ENCODE measurements at places on chromosomes 7 and 10.

GRCh38 chr7:123594813-123595241 is 6.8 kb upstream of the ASB15 start:
- no peak for DNase-seq

DNA sequence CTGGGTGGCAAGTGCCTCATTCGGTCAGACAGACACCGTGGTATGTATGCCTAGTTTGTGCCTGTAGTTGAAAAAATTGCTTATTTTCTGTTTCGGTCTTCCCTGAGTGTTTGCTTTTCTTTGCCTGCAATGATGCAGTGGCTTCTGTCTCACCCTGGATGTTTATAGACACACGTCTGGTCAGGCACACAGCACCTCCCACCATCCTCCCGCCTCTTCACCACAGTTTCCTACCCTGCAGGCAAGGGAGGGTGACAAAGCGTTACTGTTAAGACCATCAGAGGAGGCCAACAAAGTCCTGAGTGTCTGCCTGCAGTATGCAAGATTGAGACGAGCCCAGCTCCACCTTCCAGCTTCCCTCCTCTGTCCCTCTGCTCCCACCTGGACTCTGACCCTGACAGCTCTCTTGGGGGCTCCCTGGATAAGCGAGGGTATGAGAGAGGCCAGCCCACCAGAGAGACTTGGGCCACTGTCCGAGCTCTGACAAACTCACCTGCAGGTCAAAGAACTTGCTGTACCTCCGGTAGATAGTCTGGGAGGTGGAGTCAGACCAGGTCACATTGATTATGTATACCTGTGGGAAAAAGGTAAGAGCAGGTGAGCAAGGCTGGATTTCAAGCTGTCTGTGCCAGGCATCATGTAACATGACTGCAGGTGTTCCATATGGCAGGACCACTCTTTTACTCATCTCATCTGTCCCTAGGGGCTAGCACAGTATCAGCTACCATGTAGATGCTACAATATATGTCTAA is 54.4 kb downstream of the SH3PXD2A start:
- DNase-seq, result no peak

DNA sequence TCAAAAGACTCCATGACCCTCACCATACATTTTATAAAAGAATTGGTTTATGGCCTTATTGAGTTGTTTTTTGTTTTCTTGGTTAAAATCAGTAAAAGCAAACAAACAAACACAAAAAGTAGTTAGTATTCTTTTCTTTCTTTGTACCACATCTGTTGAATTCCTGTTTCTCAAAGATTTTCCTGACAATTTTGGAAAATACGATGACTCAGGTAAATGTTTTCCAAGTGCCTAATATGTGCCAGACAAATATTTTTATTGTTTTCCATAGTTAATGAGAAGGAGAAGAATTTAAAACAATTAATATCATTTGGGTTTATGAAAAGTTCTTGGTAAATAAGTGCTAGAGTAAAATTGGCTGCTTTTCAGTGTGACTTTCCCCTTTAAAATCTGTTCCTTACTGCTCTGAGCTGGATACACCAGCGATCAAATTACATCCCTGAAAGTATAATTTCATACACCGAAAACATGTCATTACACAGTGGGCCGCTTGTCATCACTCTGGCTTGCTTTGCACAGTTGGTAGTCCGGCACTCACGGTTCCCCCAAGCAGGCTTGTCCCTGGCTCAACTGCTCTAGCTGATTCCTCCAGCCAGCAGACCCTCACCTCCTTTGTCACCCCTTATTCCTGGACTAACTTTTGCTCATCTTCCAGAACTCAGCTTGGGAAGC is 80.5 kb downstream of the TBXAS1 start:
- DNase-seq, result no peak

- DNase-seq, result no peak
Observed at GRCh38 chr10:65555192-65555591, 1370.6 kb upstream of the LRRTM3 start.

GRCh38 chr10:61830072-61830845 is 71.2 kb upstream of the ARID5B start:
- DNase-seq, result no peak

GRCh38 chr10:73647211-73647874 is 6.1 kb upstream of the MYOZ1 start:
- no peak for DNase-seq

DNA sequence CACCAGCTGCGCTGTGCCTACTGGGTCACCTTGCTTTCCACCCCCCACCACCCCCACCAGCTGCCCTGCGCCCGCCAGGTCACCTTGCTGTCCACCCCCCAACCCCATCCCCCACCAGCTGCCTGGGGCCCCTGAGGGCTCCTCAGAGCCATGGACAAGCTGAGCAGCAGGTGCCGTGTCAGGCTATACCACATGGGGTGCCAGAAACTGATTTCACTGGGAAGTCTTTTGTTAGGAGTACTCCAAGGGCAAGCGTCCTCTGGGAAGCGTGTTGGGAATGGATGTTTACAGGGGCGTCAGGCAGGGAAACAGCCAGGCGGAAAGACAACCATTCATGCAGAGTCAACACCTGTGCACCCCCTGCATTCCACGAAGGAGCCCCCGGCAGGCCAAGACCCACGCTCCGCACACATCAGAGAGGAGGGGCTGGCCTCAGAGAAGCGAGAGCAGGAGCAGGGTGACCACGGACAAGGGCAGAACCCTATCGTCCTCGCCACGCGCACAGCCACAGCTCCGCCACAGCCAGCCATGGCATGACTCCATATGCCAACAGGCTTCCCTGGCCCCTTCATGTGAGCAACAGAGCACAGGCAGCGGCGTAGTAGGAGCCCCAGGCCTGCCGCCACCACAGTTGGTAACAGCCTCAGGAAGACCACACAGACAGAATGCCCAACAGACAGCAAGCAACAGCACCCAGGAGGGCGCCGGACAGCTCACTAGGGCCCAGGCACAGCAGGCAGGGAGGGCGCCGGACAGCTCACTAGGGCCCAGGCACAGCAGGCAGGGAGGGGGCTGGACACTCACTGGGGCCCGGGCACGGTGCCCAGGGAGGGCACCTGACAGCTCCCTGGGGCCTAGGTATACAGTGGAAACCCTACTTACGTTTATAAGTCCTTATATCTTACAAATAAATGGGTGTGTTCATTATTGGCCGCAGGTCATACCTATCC is 180.8 kb downstream of the MAD1L1 start:
- no peak for DNase-seq

GRCh38 chr10:6044060-6044459 is 18.1 kb downstream of the IL2RA start:
- no peak for DNase-seq

DNA sequence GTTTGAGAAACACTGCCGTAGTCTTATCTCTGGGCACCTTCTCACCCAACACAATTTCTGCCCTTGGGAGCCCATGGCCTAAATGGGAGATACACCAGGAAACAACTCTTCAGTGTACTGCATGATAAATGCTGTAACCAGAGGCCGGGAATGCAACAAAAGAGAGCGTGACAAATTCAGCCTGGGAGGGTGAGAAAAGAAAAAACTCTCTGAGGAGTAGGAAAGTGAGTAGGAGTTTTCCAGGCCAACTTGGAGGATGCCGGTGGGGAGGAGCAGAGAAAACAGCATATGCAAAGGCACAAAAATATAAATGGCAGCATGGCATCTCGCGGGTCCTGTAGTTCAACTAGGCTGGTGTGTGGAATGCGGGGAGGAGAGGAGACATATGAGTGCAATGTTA is 624.5 kb downstream of the PARD3 start:
- DNase-seq, result no peak

GRCh38 chr7:2654059-2654458 is 22.3 kb downstream of the TTYH3 start:
- no peak for DNase-seq

- no peak for DNase-seq
Observed at GRCh38 chr7:140325600-140325999, 72.7 kb downstream of the SLC37A3 start.

DNA sequence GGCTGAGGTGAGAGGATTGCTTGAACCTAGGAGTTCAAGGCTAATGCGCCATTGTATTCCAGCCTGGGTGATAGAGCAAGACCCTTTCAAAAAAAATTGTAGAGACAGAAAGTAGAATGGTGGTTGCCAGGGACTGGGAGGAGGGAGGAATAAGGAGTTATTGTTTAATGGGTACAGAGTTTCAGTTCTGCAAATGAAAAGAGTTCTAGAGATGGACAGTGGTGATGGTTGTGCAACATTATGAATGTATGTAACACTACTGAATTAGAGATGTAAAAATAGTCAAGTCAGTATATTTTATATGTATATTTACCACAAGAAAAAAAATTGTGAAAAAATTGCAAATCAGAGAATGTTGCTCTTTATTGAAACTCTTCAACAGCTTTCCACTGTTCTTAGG is 266.5 kb upstream of the NPY start:
- no peak for DNase-seq

DNA sequence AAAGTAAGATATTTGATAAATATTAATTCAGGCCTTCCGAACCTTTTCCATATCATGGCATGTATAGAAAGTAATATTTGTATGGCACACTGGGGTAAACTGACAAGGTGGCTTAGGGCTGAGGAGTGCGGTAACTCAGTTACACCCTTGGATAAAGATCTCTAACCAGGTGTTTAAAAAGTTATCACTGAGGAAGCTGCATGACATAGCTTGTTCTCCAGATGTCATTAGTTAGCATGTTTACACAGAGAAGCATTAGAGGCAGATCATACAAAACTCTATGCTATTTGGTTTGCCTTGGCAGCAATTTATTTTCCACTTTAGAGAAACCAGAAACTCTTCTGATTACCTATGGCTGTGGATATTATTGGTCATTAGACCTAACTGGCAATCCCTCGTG is 118.2 kb downstream of the ST7 start:
- DNase-seq, result no peak

- no peak for DNase-seq
Observed at GRCh38 chr10:5601826-5602495, 64.4 kb downstream of the ASB13 start.

DNA sequence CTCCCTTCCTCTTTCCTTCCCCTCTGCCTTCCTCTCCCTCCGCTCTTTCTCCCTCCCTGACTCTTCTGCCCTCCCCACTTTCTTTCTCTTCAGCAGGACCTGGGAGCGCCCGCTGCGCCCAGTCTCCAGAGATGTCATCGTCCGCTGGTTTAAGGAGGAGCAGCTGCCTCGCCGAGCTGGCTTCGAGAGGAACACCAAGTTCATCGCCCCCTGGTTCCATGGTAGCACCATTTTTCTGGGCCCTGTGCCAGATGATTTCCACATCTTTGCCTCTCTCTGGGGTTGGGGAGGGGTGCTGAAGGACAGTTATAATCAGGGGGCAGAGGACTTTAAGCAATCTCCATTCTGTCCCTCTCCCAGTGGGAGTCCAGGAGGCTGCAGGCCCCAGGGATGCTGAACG is 71.6 kb downstream of the SH2D4B start:
- DNase-seq, result no peak

DNA sequence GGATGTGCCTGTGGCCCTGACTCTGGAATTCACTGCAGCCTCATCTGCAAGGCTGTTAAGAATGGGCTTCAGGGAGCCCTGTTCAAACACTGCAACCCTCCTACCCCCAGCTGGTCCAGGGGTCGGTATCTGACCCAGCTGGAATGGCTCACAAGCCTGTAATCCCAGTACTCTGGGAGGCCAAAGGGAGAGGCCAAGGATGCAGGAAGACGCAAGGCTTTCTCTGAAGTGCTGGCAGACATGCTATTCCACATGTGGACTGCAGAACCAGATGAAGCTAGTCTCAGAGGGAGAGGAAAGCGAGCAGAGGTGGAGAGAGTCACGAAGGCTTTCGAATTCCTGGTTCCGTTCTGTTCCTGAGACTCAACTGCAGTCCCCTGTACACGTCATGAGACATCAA is 45.0 kb downstream of the ESYT2 start:
- no peak for DNase-seq

DNA sequence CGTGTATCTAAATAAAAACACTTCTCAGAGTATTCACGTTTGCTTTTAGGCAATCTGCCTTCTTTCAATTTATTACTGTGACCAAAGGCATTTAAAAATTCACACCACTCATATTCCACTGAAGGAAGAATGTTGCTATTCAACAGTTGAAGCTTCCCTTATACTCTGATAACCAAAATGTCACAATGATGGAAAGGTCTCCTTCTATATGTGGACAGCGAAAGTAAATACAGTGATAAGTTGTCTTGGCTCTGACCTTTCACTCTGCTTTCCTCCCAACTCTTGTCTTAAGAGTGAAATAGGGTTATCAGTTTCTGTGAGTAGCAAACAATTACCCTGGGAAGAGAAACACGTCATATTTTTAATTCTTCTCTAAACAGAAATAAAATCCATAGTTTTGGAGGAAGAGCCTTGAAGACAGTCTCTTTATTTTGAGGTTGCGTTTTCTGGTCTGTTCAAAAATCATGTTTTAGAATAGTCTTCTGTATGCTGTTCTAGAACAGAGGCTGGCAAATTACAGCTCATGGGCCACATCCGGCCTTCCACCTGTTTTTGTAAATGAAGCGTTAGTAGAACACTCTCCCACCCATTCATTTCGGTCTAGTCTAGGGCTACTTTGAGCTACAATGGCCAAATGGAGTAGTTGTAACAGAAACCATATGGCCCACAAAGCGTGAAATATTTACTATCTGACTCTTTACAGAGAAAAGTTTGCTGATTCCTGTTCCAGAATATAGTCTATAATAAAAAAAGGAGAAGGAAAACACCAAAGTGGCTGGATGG is 41.3 kb downstream of the ETV1 start:
- no peak for DNase-seq

DNA sequence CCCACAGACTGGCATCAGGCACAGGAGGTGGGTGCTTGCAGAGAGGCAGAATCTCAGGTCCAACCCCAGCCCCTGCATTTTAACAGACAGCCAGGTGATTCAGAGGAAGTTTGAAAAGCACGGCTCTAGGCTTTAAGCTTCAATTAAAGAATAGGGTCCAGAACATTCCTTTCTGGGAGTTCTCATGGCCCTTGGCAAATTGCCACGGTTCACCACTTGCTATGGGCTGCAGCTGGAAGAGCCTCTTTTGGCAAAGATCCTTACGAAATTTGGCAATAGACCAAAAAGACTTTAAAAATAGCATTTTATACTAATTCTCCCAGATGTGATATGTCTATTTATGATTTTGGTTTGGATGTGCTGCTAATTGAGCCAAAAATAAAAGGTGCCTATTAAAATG is 148.1 kb downstream of the ITGA8 start:
- DNase-seq, result no peak

DNA sequence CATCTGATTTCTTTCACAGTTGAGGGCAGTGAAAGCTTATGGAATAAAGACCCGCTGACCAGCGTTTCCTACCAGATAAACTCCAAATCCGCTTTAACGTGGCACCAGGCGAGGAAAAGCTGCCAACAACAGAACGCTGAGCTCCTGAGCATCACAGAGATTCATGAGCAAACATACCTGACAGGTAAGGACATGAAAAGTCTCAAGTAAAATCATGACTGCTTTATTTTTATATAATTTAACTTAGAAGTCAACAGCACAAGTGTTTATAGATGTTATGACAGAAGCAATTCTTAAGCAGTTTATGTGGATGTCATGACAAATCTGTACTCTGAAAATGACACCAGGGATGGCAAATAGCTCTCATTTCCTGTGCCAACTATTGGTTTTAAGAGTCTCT is 24.5 kb downstream of the MRC1 start:
- no peak for DNase-seq

GRCh38 chr7:123823898-123824753 is 20.8 kb upstream of the HYAL4 start:
- no peak for DNase-seq
